B cell (primary cell): ENCODE measurements at places on chromosomes 16 and 17.

- DNase-seq = no peak
Measured at GRCh38 chr17:19649274-19649541, 657 bp downstream of the ALDH3A2 start.

GRCh38 chr16:28180655-28181460, 30.9 kb downstream of the XPO6 start:
- peak; percentile 79 for DNase-seq

- no peak for DNase-seq
Measured at GRCh38 chr17:77353684-77354419, 213.1 kb downstream of the SEC14L1 start.

- DNase-seq = peak; percentile 85
Measured at GRCh38 chr17:7834542-7834956, 532 bp downstream of the KDM6B start.

GRCh38 chr16:52149003-52149402, 397.9 kb downstream of the TOX3 start:
- no peak for DNase-seq

- DNase-seq = no peak
Measured at GRCh38 chr16:50388496-50388895, 19.7 kb upstream of the BRD7 start.

GRCh38 chr16:62253966-62254365, 217.7 kb upstream of the CDH8 start:
- no peak for DNase-seq
